Lung (tissue), 17 donors: ENCODE measurements at places on chromosomes 12 and 14. TPM values are rescaled to one million over a fixed set of nuclear protein-coding genes. Genes with fewer than 3 reads are reported as not detected.

GRCh38 chr14:89617481-89618329 lies 200.7 kb upstream of the FOXN3 start:
- no peaks in the 10 kb centered on the region for H3K4me1 ChIP-seq
- H3K27me3 ChIP-seq = no peaks in the 10 kb centered on the region
- no peaks in the 10 kb centered on the region for H3K36me3 ChIP-seq
- H3K4me3 ChIP-seq = peak overlapping the region; percentile 41
- DNase-seq = peak; percentile 86

- peaks cover 4% of the 10 kb centered on the region for H3K4me1 ChIP-seq
- no peak overlapping the region for H3K4me3 ChIP-seq
- H3K36me3 ChIP-seq = no peaks in the 10 kb centered on the region
- no peak for DNase-seq
- no peaks in the 10 kb centered on the region for H3K27me3 ChIP-seq
- no peak overlapping the region for H3K27ac ChIP-seq
Measured at GRCh38 chr14:71638523-71639196, 293.6 kb upstream of the RGS6 start.

The CLEC4D gene
- total RNA-seq = 1.6 TPM

DNA sequence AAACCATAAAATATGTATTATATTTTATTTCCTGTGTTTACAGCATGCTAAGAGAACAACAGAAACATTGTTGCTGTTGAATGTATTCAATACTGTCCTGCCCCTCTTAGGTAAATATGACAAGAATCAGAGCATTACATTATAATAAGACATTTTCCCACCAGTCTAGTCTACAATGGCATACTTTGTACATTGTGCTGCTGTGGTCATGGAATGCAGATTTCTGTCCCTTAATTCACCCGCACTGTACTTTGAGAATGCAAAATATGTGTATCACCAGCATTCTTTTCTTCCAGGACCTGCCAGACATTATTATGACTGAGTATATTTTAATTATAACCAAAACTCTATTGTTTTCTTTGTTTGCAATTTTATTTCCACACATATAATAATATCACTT lies 16.5 kb upstream of the OR10AD1 start:
- no peaks in the 10 kb centered on the region for H3K36me3 ChIP-seq
- no peak for DNase-seq
- no peaks in the 10 kb centered on the region for H3K27me3 ChIP-seq
- no peaks in the 10 kb centered on the region for H3K4me1 ChIP-seq
- no peak overlapping the region for H3K4me3 ChIP-seq
- no peak overlapping the region for H3K27ac ChIP-seq

GRCh38 chr14:64294672-64295413 lies 672 bp upstream of the ESR2 start:
- peaks cover 5% of the 10 kb centered on the region for H3K4me1 ChIP-seq
- H3K4me3 ChIP-seq = no peak overlapping the region
- no peaks in the 10 kb centered on the region for H3K36me3 ChIP-seq

GRCh38 chr12:110256780-110257431 lies 24.1 kb upstream of the ATP2A2 start:
- H3K27ac ChIP-seq = peak overlapping the region; percentile 5
- H3K27me3 ChIP-seq = no peaks in the 10 kb centered on the region
- no peaks in the 10 kb centered on the region for H3K36me3 ChIP-seq
- peaks cover 7% of the 10 kb centered on the region for H3K4me1 ChIP-seq

The KRT77 gene
- not detected for total RNA-seq

The IL22 gene
- not detected for total RNA-seq

GRCh38 chr14:100433428-100433814 lies 110.3 kb downstream of the SLC25A47 start:
- H3K4me1 ChIP-seq = no peaks in the 10 kb centered on the region
- DNase-seq = no peak
- H3K36me3 ChIP-seq = no peaks in the 10 kb centered on the region
- H3K27ac ChIP-seq = no peak overlapping the region
- H3K4me3 ChIP-seq = no peak overlapping the region

DNA sequence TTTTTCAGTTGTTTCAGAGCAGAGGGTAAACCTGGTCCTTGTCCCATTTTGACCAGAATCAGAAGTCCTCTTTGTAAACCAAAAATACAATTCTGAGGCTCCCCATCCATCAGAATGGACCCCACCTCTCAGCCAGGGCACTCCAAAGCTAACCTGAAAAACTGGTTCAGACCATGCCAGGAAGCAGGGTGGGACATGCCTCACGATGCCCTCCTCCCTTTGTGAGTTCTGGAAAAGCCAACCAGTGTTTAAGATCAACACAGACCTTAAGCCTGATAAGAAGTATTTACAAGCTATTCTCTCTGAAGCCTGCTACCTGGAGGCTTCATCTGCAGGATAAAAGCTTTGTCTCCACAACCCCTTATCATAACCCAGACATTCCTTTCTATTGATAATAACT lies 35.4 kb downstream of the TNFAIP2 start:
- no peaks in the 10 kb centered on the region for H3K4me1 ChIP-seq
- H3K4me3 ChIP-seq = no peak overlapping the region
- H3K36me3 ChIP-seq = no peaks in the 10 kb centered on the region
- H3K27ac ChIP-seq = no peak overlapping the region

DNA sequence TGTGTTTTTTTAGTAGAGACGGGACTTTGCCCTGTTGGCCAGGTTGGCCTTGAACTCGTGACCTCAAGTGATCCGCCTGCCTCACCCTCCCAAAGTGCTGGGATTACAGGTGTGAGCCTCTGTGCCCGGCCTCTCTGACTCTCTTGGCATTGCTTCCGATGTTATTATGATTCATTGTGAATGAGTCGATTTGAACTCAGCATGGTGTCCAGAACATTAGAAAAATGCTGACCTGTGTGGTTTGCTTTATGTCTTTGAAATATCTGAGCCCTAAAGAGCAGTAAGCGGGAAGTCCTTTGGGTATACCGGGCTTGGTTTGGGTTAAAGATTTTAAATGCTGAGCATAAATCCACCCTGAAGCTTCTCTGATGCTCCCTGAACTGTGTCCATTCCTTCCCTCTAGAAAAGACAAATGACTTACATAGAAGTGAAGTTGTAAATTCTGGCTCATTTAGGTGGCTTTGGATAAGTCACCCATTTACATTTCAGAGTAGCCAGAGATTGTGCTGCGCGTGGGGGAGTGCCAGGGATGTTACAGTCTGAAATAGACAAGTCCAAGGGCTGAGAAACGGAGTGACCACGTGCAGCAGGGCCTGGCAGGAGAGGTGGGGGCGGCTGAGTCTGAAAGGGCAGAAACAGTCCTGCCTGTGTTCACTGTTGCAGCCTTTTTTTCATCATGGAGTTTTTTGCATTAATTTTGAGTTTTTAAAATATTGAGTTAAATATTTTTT lies 39.6 kb downstream of the SLC15A4 start:
- no peak overlapping the region for H3K4me3 ChIP-seq
- no peaks in the 10 kb centered on the region for H3K27me3 ChIP-seq
- H3K36me3 ChIP-seq = no peaks in the 10 kb centered on the region
- H3K4me1 ChIP-seq = no peaks in the 10 kb centered on the region

DNA sequence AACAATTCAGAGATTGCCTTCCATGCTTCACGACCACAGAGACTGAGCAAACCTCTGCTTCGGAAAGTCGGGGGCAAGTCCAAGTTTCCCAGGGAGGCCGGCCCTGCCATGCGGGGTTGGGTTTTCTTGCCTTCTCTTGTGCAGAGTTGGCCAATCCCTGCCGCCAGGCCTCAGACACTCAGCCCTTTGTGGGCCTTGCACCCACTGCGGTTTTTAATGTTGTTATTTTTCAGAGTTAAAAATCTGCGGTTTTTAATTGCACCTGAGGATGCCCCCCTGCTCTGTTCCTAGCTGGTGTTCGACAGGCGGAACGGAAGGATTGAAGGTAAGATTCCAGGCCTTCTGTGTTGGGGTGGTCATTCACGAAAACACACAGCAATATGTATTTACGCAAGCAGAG lies 108.7 kb downstream of the CALM1 start:
- no peaks in the 10 kb centered on the region for H3K4me1 ChIP-seq
- no peaks in the 10 kb centered on the region for H3K36me3 ChIP-seq
- DNase-seq = no peak
- H3K27me3 ChIP-seq = no peaks in the 10 kb centered on the region
- H3K27ac ChIP-seq = no peak overlapping the region

GRCh38 chr12:43210485-43211192 lies 341.4 kb downstream of the ADAMTS20 start:
- H3K27me3 ChIP-seq = no peaks in the 10 kb centered on the region
- H3K4me3 ChIP-seq = no peak overlapping the region
- peaks cover 9% of the 10 kb centered on the region for H3K4me1 ChIP-seq
- H3K27ac ChIP-seq = no peak overlapping the region

The ANG gene
- 16.3 TPM for total RNA-seq

- H3K4me1 ChIP-seq = no peaks in the 10 kb centered on the region
- no peak overlapping the region for H3K4me3 ChIP-seq
- no peak overlapping the region for H3K27ac ChIP-seq
- H3K36me3 ChIP-seq = no peaks in the 10 kb centered on the region
Measured at GRCh38 chr12:126949558-126949957, 1317.4 kb upstream of the TMEM132C start.

GRCh38 chr12:93135286-93136239 lies 206.5 kb upstream of the EEA1 start:
- H3K4me3 ChIP-seq = no peak overlapping the region
- no peak for DNase-seq
- H3K27ac ChIP-seq = no peak overlapping the region

GRCh38 chr12:32139064-32139421 lies 32.4 kb downstream of the BICD1 start:
- H3K27ac ChIP-seq = no peak overlapping the region
- DNase-seq = peak; percentile 47
- H3K27me3 ChIP-seq = no peaks in the 10 kb centered on the region

- H3K27me3 ChIP-seq = no peaks in the 10 kb centered on the region
- peak overlapping the region; percentile 97 for H3K27ac ChIP-seq
- peak; percentile 62 for DNase-seq
- H3K4me3 ChIP-seq = peak overlapping the region; percentile 95
- H3K36me3 ChIP-seq = peaks cover 31% of the 10 kb centered on the region
- peaks cover 21% of the 10 kb centered on the region for H3K4me1 ChIP-seq
Measured at GRCh38 chr14:90398315-90398839, 1.5 kb downstream of the CALM1 start.

- no peak overlapping the region for H3K4me3 ChIP-seq
- H3K36me3 ChIP-seq = no peaks in the 10 kb centered on the region
- no peak overlapping the region for H3K27ac ChIP-seq
- DNase-seq = no peak
- no peaks in the 10 kb centered on the region for H3K4me1 ChIP-seq
Measured at GRCh38 chr12:65662590-65662989, 161.7 kb upstream of the HMGA2 start.

The CEP290 gene
- total RNA-seq = 45.0 TPM

The GALNT8 gene
- 1.3 TPM for total RNA-seq

- H3K36me3 ChIP-seq = peaks cover 20% of the 10 kb centered on the region
- H3K27ac ChIP-seq = no peak overlapping the region
- DNase-seq = no peak
- peaks cover 56% of the 10 kb centered on the region for H3K4me1 ChIP-seq
Measured at GRCh38 chr12:91103101-91103500, 8.2 kb downstream of the LUM start.

DNA sequence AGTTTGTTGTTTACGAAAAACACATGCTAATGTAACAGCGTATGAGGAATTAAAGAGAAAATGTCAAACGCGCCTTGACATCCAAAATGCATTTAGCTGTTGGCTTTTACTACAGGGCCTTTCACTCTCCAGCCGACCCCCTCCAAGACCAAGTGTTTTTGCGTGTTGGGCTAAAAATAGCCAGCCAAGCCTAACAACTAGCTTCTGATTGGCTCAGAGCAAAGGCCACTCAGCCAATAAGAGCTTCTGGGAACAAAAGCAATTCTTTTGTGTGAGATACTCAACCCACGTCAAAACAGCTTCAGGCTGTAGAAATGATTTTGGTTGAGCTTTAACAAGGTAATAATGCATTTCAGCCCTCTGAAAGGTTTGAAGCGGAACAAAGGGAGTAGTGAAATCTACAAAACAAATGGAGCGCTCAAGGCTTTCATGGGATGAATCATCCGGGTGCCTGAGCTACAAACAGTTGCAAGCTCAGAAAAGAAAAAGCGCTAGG lies 198.7 kb upstream of the DCN start:
- DNase-seq = peak; percentile 95
- H3K4me1 ChIP-seq = no peaks in the 10 kb centered on the region

DNA sequence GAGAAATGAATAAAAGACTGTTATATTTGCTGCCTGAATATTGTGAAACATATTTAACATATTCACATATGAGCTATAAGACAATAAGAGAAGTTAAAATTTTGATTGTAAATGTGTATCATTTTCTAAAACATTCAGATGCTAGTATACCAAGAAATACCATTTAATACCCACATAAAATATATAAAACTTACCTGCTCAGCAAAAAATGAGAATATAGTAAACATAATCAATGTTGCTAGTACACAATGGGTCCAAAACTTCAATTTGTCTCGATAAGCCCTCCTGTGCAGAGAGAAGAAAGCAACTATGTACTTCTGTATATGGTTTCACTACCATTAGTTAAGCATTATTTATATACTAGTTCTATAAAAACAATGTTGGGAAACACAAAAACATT lies 9.6 kb upstream of the SYCP3 start:
- no peak for DNase-seq
- no peak overlapping the region for H3K27ac ChIP-seq
- H3K4me1 ChIP-seq = no peaks in the 10 kb centered on the region
- H3K27me3 ChIP-seq = no peaks in the 10 kb centered on the region
- H3K36me3 ChIP-seq = peaks cover 12% of the 10 kb centered on the region
